NT2/D1 (cell line): ENCODE measurements at places on chromosomes 16 and 17.

- DNase-seq: no peak
These were observed 74.1 kb upstream of the IRX6 start for GRCh38 chr16:55249936-55250335.

DNA sequence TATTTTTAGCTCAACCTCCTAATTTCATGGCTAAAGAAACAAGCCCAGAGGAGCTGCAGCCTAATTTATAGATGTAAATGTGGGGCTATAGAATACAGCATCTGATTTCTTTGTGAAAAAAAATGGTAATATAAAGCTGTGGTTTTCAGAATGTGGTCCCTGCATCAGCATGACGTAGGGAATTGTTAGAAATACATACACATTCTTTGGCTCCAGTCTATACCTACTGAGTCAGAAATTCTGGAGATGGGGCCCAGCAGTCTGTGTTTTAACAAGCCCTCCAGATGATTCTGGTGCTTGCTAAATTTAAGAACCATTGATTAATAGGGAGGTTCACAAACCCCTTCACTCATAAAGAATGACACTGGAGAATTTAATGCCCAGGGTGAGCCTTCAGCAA is 18.1 kb upstream of the MYH8 start:
- no peak for DNase-seq

- DNase-seq: no peak
These were observed 106.5 kb downstream of the ABCC6 start for GRCh38 chr16:16116841-16117240.

- DNase-seq: no peak
These were observed 267.8 kb downstream of the FOXL1 start for GRCh38 chr16:86846136-86846535.

DNA sequence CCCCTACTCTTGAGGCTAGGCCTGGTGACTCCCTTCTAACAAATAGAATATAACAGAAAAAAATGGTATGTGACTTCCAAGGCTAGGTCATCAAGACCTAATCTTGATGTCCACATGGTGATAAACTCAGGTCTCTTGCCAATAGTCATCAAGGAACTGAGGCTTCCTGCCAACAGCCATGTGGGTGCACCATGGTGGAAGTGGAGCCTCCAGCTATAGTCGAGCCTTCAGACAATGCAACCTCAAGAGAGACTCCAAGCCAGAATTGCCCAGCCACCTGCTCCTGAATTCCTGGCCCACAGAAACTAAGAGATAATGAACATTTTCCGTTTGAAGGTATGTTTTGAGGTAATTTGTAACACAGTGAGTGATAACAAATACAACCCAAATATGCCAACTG is 55.9 kb upstream of the SREBF1 start:
- no peak for DNase-seq

DNA sequence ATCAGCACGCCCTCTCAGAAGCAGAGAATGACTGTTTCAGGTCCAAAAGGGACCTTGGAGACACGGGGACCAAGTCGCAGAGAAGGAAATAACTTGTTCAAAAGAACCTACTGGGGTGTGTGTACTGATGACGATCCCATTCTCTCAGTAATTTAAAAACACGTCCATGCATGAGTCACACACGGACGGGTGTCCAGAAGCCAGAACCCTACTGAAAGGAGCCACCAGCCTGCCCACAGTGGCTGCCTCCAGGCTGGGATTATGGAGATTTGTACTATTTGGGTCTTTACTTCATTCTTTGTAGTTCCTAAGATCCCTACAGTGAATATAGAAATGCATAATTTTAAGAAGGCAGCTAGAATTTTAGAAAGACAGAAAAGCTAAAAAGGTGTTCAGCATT is 27.8 kb downstream of the TMEM204 start:
- no peak for DNase-seq
